ENCODE measurements at places on chromosomes 1 and 21. TPM values are rescaled to one million over a fixed set of nuclear protein-coding genes. Genes with fewer than 3 reads are reported as not detected.

- DNase-seq, result no peak
These were observed 97.2 kb downstream of the LAMC2 start for GRCh38 chr1:183283286-183283685.

DNA sequence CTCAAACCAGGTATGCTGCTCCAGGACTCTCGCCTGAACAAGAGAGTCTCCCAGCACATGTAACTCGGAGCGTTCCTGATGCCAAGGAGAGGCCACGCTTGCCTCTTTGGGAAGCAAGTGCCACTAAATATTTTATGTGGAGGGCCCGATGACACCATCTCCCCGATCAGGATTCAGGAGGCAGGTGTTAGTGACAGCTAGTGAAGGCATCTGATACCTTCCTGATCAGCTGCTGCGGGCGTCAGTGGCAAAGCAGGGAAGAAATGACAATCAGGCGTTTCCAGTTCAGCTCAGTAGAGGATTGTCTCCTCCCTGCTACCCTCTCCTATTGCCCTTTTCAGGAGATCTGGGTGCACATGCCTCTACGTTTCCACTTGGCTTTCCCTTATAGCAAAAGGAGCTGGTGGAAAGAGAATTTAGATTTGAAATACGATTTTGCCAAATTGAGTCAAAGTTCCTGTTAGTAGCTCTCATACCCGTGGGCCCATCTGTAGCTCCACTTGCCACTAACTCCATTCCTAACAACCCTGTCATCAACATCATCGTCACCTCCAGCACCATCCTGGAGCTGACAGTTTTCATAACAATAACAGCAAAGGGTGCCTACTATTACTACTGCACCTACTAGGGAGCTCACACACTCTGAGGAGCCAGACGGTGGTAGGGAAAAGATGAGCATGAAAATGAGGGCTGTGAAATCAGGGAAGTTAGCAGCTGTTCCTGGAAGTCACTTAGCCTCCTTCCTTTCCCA, 21.6 kb downstream of the PLXNA2 start:
- no peak for DNase-seq

DNA sequence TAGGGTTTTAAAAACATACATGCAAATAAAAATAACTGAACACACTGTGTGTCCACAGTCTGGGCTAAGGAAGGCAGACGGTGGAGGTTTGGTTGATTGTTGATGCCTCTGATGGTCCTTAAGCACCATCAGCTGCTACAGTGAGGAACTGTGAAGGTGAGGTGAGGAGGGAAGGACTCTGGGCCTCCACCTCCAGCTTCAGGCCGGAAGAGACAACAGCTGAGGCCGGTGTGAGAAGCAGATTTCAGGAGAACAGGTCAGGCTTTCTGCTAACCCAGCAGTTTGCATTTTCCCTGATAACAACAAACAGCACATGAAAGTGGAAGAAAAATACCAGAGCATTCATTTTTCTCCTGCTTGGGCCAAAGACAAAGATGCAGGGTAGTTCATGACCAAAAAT, 189.9 kb upstream of the AJAP1 start:
- DNase-seq, result no peak

DNA sequence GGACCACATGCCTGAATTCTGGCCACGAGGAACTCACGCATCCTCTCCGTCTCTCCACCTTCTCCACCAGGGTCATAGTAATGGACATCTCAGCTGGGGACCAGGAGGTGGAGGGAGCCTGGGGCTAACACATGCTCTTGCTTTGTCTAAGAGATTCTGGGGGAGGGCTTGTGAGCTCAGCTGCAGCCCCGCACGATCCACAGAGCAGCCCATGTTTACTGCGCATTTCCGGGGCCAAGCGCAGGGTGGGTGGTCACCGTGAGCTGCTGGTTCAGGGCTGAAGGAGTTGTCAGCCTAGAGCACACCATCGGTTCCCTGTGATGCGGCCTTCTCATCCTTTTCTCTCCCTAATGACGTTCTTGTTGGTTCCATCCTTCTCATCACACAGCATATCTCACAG, 7.5 kb upstream of the TFF2 start:
- no peak for DNase-seq

DNA sequence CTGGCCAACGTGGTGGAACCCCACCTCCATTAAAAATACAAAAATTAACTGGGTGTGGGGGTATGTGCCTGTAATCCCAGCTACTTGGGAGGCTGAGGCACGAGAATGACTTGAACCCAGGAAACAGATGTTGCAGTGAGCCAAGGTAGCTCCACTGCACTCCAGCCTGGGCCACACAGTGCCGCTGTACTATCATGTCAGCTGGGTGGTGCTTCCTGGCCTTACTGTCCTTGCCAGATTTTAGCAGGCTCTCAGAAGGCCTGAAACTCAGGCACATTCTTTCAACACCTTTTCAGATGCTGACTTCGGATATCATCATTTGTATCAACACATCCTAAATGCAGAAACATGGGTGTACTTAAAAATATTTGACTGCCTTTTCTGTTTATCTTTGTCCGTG, 31.6 kb upstream of the NBL1 start:
- no peak for DNase-seq

DNA sequence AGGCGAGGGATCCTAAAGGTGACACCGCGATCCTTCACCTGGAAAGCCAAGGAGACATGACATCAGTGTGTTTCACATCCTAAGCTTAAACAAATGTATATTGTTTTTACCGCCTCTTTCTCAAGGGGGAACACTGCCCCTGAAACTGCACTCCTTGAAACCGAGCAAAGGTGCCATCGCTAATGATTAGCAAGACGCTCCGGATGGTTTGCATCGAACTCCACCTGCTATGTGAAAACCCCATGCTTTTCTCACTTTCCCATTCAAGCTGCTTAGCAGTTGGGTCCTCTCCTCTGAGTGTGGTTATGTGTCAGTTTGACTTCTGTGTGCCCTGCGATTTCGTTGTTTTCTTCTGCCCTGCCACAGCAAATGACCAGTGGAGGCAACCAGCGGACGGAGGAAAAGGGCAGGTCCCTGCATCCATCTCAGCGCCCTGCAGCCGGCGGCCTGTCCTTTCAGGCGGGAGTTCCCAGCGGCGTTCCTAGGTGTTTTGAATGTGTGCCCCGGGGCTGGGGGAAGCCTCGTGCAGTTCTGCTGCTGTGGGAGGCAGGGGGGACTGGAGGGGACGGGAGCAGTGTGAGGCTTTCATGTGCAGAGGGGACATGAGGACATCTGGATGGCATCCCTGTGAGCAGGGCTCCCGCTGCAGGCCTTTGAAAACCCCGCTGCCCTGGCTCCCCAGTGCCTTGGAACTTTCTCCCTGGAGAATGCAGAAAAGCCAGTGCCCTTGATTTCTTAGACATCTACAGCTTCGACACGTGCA, 16.1 kb downstream of the ZBTB18 start:
- no peak for DNase-seq

- no peak for DNase-seq
These were observed 4.3 kb downstream of the SLC30A1 start for GRCh38 chr1:211574705-211575104.

GRCh38 chr1:213980906-213981305, 6.9 kb upstream of the PROX1 start:
- DNase-seq, result no peak

DNA sequence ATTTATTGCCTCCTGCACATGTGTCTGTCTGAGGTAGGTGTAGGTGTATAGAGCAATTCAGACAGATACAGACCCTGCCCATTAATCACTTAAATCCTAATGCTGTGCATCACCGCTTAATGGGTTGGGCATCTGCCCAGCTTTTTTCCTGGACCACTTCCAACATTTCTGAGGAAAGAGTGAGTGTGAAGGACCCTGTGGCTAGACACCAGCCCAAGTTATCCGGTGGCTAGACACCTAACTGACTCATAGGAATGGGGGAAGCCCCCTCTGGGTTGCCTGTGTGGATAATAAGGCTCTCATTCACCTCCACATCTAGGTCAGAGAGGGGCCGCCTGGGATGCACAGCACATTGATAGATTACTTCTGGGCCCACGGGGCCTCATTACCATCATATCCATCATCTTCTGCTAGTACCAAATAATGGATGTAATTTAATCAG, 121.1 kb upstream of the RAVER2 start:
- no peak for DNase-seq

- no peak for DNase-seq
These were observed 86.4 kb upstream of the TMEM51 start for GRCh38 chr1:15067148-15067547.

- DNase-seq, result no peak
These were observed 83.9 kb upstream of the ARTN start for GRCh38 chr1:43849670-43850069.

GRCh38 chr1:100090471-100090870, 42.3 kb downstream of the SASS6 start:
- DNase-seq, result no peak

- DNase-seq, result peak; percentile 10
These were observed 23.1 kb upstream of the ERI3 start for GRCh38 chr1:44377925-44378784.

- DNase-seq, result no peak
These were observed 580 bp downstream of the RBM34 start for GRCh38 chr1:235160383-235160956.

GRCh38 chr1:32012709-32013385, 821 bp upstream of the KHDRBS1 start:
- no peak for DNase-seq

DNA sequence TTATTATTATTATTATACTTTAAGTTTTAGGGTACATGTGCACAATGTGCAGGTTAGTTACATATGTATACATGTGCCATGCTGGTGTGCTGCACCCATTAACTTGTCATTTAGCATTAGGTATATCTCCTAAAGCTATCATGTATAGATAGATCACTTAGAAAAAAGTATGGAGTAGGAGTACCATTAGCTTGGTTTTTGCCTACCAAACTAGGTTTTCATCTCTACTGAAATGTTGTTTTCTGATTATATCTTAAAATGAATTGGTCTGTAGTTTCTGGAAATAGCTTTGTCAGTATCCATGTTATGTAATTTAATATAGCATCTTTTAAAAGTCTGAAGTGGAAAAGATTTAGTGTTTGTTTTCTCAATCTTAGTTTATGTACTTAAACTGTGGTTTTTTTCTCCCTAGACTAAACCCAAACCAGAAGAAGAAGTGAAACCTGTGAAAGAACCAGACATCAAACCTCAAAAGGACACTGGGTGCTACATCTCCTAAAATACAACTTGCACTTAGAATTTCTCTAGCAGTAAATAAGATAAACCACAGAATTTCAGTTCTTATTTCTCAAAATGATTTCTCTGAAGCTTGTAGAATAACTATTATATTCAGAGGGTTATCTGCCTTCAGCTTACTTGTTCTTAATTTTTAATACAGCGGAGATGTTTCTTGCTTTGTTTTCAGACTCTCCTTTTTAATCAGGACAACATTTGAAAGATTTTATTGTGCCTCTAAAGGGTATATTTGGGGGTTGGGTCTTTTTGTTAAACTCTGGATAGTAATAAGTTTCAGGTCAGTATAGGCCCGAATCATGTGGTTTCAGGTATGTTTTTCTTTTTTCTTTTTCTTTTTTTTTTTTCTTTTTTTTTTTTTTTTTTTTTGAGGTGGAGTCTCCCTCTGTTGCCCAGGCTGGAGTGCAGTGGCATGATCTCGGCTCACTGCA, 4.5 kb upstream of the FAM177B start:
- DNase-seq, result no peak

- DNase-seq, result no peak
These were observed 101.9 kb upstream of the CDC42BPA start for GRCh38 chr1:227420147-227420546.

DNA sequence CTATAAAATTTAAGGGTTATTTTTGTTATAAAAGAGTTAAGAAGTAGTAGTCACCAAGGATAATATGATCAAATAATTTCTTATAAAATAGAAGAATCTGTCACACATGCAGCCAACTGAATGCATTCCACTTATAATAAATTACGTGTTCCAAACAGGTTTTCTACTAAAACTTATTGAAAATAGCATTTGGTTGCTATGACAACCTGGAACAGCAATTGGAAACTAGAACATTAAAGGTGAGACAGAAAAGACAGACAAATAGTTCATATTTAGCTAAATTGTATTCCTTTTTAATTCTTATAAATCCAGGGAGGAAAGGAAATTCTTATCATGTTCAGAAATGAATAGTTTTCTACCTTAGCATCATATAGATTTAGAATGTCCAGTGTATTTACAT, 9.1 kb upstream of the CHODL start:
- DNase-seq, result no peak

- no peak for DNase-seq
These were observed 26.4 kb downstream of the SORT1 start for GRCh38 chr1:109371341-109371739.

DNA sequence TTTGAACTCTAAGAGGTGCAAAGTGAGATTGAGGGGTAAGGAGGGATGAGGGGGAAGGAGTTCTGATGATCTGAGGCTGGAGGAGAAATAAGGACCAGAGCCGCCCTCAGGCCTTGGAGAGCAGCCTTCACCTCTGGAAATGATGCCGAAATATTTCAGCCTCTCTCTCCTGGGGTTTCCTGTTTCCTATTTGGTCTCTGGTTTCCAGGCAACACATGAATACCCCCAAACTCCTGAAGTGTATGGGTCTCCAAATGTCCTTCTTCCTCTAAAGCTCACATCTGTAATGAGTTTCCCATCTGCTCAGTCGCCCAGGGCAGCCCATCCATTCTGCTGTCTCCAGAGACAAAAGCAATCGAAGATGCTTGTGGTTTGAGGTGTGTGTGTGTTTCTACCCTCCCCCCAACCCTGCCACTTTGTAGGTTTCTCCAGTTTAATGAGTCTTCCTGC, 52.0 kb upstream of the FAM20B start:
- DNase-seq, result no peak

DNA sequence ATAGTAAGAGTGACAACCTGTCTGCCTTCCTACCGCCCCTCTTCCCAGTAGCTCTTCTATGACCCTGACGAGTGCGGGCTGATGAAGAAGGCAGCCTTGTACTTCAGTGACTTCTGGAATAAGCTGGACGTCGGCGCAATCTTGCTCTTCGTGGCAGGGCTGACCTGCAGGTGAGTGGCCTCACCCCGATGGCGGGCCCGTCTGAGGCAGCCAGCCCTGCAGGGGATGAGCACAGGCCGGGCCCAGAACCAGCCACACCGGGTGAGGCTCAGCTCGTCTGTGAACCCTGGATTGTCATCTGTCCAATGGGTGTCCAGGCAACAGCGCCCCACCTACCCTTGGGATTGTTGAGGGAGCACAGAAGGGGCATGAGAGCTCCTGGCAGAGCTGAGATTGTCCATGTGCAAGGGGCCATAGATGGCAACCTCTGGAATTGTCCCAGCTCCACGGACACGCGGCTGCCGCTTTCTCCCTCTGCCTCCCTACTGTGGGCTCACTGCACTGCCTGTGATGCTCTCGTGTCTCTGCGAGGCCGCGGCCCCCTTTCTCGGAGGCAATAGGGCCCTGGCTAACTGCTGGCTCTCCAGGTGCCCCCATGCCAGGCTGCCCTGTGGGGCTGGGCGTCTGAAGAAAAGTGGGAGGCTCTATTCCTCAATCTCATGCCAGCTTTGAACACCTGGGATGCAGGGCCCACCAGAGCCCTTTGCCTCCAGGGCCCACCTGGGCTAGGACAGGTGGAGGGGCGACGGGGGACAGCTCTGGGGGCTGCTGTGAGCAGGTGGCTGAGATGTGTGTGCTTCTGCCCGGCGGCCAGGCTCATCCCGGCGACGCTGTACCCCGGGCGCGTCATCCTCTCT, 50.0 kb upstream of the LRRC3 start:
- no peak for DNase-seq

The MAEL gene
- polyA plus RNA-seq, result 2.6 TPM

The CDC42 gene
- 415 TPM for polyA plus RNA-seq

The SMAP2 gene
- 19.5 TPM for polyA plus RNA-seq

The F3 gene
- polyA plus RNA-seq, result 7.6 TPM

The SEC22B gene
- polyA plus RNA-seq, result 47.4 TPM

Data from left renal pelvis (tissue), 4 donors.